ENCODE measurements at places on chromosomes 2 and 18.

GRCh38 chr2:8314063-8314462 is 367.8 kb upstream of the ID2 start:
- DNase-seq, result no peak

GRCh38 chr2:9747396-9747795 is 95.9 kb upstream of the TAF1B start:
- DNase-seq, result no peak

DNA sequence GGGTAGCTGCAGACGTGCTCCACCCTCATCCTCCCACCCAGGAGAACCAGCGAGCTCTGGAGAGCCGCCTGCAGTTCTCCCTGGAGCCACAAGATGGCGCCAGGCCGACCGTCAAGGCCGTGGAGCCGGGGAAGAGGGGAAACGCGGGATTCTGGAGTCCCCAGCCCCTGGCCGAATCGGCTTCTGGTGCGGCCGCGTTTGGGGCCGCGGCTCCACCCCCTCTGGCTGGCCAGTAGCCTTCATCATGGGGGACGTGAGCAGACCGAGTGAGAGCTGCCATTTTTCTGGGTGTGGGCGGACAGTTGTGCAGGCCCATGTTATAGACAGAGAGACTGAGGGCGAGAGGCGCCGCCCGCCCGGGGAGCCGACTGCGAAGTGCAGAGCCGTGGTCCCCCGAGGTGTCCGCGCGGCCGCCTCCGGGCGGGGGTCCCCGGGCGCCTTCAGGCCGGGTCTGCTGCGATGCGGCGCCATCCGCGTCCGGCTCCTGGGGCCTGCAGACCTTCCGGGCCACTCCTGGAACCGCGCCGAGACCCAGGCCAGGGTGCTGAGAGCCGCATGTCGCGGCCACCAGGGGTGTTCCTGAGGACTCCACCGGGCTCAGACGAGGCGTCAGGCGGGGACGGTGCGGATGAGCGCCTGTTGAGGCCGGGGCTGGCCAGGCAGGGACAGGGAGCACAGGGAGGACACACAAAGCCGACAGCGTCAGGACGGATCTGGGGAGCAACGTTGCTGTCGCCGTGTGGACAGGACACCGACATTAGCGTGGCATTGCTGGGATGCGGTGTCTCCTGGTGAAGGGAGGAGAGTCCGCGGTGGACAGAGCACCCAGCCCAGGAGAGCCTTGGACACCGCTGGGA is 418.2 kb upstream of the HS6ST1 start:
- no peak for DNase-seq

GRCh38 chr2:216224388-216224787 is 115.2 kb downstream of the XRCC5 start:
- no peak for DNase-seq

GRCh38 chr2:177149155-177149503 is 63.5 kb upstream of the HNRNPA3 start:
- DNase-seq, result no peak

DNA sequence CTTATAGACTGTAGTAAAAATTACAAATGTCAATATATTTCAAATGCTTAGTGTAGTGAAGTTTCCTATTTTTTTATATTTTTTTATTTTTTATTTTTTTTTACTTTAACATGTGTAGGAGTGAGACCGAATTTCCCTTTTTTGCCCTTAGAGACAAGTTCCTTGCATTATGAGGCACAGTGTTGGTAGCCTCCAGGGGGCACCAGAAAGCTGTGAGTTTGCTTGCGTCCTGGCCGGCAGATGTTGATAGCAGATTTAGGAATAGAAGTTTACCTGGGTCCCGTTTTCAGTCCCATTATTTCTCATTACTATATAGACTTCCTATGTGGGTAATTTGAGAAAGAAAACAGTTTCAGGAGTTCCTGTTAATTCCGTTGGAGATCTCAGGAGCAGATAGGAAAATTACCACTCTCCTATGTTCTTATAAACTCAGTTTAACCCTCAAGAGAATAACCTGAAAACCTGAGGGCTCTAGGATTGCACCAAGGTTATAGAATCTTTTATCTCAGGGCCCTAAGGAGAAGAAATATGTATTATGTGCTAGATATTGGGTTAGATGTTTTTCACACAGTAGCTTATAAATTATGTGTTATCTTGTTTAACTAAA is 157.5 kb upstream of the SESTD1 start:
- DNase-seq, result peak; percentile 16

GRCh38 chr18:29250843-29251242 is 1073.9 kb upstream of the CDH2 start:
- DNase-seq, result no peak

DNA sequence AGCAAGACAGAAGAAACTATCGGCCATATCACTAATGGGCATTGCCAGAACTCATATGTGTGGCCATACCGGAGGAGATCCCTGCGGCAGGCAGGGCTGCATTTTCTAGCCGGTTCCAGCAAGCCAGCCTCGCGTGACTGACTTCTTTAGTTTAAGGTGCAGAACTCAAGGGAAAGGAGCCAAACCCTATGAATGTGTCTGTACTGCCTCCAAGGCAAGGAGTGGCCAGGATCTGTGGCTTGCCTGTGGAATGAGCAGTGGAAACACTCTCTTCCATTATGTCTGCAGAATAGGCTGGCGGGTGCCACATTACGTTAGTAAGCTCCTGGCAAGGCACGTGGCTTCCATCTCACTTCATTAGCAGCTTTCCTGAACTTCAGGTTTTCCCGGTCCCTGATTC is 137.6 kb downstream of the ATL2 start:
- no peak for DNase-seq

Data from SK-N-MC (cell line).